ENCODE measurements at places on chromosomes 6 and 20.
A peak's percentile ranks its signal among the peaks of the same experiment; 100 is the strongest.

DNA sequence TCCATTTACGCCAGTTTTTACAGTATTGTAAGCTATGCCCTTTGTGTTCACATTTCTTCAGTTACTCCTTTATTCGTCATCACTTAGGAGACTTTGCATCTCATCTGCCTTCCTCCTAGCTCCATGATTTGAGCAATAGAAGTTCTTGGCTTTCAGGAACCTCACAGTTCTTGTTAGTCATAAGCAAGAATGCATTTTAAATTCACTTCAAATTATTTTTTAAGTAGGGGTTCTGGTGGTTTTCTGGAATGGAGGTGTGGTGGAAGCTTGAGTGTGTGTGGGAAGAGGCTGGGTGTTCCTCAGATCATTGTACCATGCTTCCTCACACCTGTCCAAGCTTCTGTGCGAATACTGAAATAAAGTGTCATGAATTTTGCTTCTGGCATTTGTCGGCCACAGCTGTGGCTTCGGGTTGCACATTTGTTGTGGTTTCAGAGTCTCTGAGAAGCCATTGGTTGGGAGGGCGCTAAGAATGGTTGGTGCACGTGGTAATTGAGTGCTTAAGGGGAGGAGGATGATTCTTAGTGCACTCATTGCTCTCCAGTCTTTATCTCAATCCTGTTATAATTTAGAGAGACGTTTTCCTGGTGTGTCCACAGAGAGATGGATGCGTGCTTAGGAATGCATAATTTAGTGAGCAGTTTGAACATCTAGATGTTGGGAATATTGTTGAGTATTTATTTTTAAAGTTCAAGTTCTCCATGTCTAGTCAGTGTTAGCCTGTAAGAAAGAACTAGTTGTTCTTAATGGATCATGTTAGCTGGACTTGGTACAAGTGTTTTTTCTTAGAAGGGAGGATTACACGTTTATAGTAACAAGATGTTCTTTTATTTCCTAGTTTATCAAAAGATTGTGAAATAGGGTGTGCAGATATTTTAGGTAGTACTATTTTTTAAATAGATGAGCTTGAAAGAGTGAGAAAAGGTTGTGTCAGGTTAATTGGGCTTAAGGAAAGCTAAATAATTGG, 31.9 kb downstream of the FOXO3 start:
- DNase-seq, result peak; percentile 93

DNA sequence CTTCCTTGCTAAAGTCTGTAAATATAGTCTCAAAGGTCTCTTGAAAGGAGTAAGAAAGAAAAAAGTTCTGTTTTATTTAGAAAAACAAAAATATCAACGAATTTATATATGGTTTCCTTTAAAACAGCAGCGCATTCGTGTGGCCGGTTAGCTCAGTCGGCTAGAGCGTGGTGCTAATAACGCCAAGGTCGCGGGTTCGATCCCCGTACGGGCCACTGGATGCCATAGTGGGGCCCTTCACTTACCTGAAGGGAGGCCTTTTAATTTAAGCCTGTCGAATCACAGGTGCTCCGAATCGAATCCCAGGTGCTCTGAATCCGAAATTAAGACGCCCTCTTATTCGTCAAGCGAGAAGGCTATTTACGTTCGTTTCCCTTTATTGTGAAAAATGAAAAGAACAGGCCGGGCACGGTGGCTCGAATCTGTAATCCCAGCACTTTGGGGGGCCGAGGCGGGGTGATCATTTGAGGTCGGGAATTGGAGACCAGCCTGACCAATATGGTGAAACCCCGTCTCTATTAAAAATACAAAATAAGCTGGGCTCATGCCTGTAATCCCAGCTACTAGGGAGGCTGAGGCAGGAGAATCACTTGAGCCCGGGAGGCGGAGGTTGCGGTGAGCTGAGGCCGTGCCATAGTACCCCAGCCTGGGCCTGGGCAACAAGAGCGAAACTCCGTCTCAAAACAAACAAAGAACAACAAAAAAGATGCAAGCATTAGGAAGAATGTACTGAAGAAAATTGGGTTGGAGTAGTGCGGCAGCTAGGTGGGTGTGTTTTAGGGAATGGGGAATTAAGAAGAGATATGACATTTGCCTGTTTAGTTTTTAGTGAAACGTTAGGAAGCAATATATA, 195.8 kb upstream of the ZNF184 start:
- peak; percentile 96 for DNase-seq

GRCh38 chr6:28661097-28661713, 135.5 kb downstream of the GPX5 start:
- no peak for DNase-seq

- DNase-seq, result no peak
Observed at GRCh38 chr6:113276601-113277000, 580.5 kb upstream of the MARCKS start.

DNA sequence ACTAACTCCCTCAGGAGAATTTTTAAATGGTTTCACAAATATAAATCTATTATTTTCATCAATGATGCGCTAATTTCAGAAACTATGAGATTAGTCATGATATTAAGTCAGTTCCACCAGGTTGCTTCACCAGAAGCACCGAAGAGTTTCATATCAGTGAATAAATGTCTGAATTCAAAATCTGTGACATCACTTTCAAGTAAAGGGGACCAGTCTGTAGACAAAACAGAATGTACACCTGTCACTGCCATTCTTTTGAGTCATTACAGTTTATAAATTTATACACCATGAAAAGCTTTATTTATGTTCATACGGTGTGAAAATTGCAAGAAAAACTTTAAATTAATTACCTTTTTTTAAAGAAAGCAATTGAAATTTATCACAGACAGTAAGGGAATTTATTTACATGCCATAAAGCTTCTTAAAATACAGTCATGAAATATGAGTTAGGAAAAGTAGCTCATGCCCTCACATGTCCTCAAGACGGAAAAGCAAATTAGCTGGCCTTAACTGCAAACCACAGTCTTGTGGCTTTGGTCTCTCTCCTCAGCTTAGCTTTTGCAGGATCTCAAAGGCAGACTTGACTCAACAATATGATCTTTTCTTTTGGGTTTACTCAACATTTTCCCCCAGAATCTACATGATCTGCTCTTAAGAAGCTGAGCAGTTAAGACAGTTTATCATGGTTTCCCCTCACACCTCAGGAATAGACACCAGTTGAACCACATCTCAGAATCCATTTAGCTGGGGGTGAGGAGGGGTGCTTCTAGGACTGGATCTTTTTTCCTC, 177.7 kb upstream of the MCHR2 start:
- DNase-seq, result peak; percentile 85

DNA sequence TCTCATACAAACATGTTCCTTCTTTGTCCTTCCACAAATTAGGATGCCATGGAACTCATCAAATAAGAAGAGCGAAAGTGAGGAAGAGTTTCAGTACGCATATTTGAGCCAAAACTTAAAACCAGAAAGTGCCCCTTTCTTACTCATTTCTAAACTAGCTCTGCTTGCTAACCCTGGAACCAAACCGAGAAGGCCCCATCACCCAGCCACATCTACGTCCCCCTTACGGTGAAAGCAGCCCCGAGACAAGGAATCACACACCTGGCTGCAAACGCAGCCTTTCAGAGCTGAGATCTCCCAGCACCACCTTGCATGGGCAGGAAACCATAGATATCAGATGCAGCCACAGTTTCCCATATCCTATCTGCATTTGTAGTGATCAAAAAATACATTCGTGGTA, 28.5 kb downstream of the TRERF1 start:
- DNase-seq, result no peak

DNA sequence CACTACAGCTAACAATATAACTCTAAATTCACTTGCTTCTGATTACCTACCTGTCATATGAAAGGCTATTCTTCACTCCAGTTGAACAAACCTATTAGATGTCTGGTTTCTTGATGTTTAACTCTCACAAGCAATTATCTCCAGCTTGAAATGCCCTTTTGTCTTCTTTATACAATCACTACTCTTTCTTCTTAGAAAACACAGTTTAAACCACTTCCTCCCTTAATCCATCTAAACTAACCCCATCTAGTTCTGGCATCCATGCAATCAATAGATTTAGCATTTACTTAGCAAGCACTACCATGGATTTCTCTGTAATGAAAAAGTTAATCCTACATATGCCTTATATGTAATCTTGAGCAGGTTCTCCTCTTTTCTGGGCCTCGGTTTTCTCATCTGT, 127.3 kb downstream of the ATXN1 start:
- DNase-seq, result no peak

DNA sequence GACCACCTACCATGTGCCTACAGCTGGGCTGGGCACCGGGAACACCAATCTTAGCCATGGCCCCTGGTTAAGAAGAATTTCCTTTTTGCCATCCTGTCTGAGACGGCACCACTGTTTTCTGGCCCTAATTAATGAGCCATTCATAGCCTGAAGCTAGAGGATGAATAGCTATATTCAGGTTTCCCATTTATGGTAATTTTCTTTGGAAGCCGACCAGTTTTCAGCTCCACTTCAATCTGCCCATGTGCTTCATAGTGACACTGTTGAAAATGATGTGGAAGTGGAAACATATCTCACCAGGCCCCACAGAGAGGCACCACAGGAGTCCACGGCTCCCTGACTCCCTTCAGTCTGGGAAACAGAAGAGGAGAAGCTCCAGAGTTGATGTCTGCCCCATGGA, 22.6 kb upstream of the ULBP3 start:
- no peak for DNase-seq

GRCh38 chr6:157620944-157621343, 202.1 kb upstream of the SNX9 start:
- no peak for DNase-seq
